ENCODE measurements at places on chromosomes 4 and X. TPM values are rescaled to one million over a fixed set of nuclear protein-coding genes. Genes with fewer than 3 reads are reported as not detected.

GRCh38 chr4:105896984-105897775 is 1.9 kb downstream of the NPNT start:
- no peaks in the 10 kb centered on the region for H3K36me3 ChIP-seq
- no peak overlapping the region for H3K4me3 ChIP-seq
- no peak for DNase-seq
- H3K27me3 ChIP-seq, result peaks cover 5% of the 10 kb centered on the region
- H3K27ac ChIP-seq, result no peak overlapping the region

- peaks cover 18% of the 10 kb centered on the region for H3K27me3 ChIP-seq
- no peak overlapping the region for H3K4me3 ChIP-seq
- H3K36me3 ChIP-seq, result no peaks in the 10 kb centered on the region
- H3K27ac ChIP-seq, result no peak overlapping the region
- no peak for DNase-seq
Observed at GRCh38 chr4:8067945-8068896, 90.4 kb downstream of the ABLIM2 start.

GRCh38 chr4:11730545-11730944 is 301.9 kb upstream of the HS3ST1 start:
- no peaks in the 10 kb centered on the region for H3K27me3 ChIP-seq
- no peak overlapping the region for H3K27ac ChIP-seq
- DNase-seq, result no peak
- H3K4me1 ChIP-seq, result no peaks in the 10 kb centered on the region
- H3K4me3 ChIP-seq, result no peak overlapping the region

DNA sequence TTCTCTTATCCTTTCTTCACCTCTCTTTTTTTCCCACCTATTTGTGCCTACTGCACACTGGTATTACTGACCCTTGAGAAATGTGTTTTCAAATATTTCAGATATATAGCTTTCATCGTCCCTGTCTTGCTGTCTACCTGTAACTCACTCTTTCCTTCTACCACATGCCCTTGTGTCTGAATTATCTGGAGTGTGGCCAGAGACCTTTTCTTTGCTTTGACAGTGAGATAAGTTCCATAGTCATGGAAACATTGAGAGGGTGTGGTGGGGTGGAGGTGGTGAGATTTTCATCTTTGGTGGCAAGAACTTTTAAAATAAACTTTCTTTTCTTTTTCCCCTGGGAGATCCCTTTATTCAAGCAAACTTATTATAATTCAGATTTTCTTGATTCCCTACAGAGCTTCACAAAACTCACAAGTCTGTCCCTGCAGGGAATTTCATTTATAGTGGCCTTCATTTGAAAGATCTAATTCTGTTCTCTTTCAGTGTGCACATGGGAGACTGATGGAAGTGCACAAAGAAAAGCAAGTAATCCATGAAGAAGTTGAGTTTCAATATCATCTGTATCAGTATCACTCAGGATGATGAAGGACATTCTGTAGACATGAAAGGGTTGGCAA is 95.7 kb downstream of the SH2D1A start:
- no peak overlapping the region for H3K27ac ChIP-seq
- no peaks in the 10 kb centered on the region for H3K36me3 ChIP-seq
- no peak for DNase-seq
- H3K4me1 ChIP-seq, result no peaks in the 10 kb centered on the region

DNA sequence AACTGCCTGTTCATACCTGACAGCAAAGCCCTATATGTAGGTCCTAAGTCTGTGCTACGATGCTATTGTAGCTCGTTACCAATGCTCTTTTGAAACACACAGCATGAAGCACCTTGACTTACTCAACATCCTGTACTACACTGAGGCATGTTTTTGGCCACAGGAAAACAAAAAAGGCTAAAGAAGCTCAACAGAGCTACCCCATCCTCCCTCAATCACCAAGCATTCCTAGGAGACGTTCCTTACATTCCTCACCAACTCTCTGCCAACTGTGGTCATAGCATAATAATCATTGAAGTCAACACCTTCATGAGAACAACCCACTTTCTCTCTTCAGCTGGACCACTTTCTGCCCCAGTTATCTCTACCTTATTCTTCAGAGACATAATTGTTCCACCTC is 73.7 kb upstream of the SLC25A43 start:
- no peak overlapping the region for H3K27ac ChIP-seq
- no peaks in the 10 kb centered on the region for H3K27me3 ChIP-seq
- DNase-seq, result no peak
- no peak overlapping the region for H3K4me3 ChIP-seq

Gene MAB21L2
- total RNA-seq, result 605 TPM

Gene CFAP99
- total RNA-seq, result not detected
